PC-3 (cell line): ENCODE measurements at places on chromosomes 11 and 22. TPM values are rescaled to one million over a fixed set of nuclear protein-coding genes. Genes with fewer than 3 reads are reported as not detected.

DNA sequence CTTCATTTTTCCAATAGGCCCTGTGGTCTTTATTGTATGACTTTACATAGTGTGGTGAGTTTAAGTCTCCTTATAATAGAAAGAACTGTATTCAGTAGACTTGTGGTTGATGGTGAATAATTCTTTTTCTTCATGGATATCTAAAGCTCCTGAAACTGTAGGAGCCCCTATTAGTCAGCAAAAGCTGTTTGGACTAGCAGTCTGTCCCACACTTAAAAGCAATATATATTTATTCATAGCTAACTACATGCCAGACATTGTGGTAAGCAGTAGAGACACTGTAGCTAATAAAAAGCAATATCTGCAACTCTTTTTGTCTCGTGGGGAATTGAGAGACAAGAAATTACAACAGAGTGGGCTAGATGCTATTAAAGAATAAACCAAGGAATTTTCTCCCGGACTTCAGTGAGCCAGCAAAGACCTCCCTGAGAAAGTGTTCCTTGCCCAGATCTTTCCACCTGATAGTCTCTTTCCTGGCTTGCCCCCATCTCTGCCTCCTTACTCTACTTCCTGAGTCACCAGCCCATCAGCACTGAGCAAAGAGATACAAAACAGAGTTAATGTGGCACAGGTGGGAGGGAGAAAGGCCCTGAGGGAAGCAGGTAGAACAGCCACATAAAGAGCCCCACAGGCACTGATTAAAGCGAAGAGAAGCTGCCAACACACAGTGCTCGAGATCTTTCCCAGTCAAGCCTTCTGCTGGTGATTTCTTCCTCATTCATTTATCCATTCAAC lies 1.4 kb upstream of the OR52W1 start:
- no peaks in the 10 kb centered on the region for H3K27me3 ChIP-seq
- H3K4me1 ChIP-seq = no peaks in the 10 kb centered on the region
- H3K4me3 ChIP-seq = no peak overlapping the region
- no peak for DNase-seq
- no peak overlapping the region for H3K27ac ChIP-seq

TSSK2 gene
- 0.17 TPM in 1 of 2 replicates, not detected in the other for total RNA-seq

- no peaks in the 10 kb centered on the region for H3K27me3 ChIP-seq
- H3K36me3 ChIP-seq = no peaks in the 10 kb centered on the region
- peaks cover 6% of the 10 kb centered on the region; the same call in 1 of the 2 replicates for H3K4me1 ChIP-seq
- H3K27ac ChIP-seq = no peak overlapping the region
These were observed 17.1 kb upstream of the BDNF start for GRCh38 chr11:27717377-27717776.

PTPRCAP gene
- total RNA-seq = 0.15 and 0.29 TPM in 2 replicates

GRCh38 chr22:28714043-28714628 lies 27.5 kb downstream of the CHEK2 start:
- no peak for DNase-seq
- H3K4me3 ChIP-seq = no peak overlapping the region
- peaks cover 34% of the 10 kb centered on the region for H3K4me1 ChIP-seq
- H3K27ac ChIP-seq = no peak overlapping the region

DNA sequence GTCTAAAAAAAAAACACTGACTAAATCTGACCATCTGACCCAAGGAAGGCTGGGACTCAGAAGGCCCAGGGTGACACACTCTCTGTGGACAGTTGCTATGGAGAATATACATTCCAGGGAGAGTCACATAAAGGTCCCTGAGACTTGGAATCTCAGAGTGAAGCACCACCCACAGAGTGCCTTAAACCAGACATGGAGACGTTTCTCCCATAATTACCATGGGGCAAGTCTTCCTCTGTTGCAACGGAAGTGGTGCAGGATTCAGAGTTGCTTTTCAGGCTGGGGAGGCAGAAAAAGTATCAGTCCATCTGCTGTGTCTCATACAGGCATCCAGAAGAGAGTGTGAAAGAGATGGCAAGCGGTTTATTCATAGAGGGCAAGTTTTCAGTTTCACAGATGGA lies 58.7 kb upstream of the SLN start:
- H3K27ac ChIP-seq = no peak overlapping the region
- no peaks in the 10 kb centered on the region for H3K36me3 ChIP-seq
- H3K27me3 ChIP-seq = peaks cover 6% of the 10 kb centered on the region
- H3K4me3 ChIP-seq = no peak overlapping the region
- peaks cover 15% of the 10 kb centered on the region for H3K4me1 ChIP-seq

DNA sequence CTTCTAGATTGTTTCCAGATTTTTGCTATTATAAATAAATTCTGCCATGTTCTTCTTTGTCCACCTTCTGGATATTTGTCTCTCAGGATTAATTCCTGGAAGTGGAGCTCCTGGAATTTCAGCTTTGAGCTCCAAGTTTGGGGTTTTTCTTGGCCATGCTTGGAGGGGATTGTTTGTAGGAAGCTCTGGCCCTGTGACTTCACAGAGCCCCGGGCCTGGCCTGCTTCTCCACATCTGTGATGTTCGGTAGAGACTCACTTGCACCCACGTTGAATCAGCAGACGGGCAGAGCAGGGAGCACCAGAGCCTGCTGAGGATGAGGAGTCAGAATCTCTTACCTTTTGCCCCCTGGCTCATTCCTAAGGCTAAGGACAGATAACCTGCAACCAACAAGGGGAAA lies 35.7 kb downstream of the LRRC32 start:
- no peak overlapping the region for H3K4me3 ChIP-seq
- DNase-seq = no peak
- no peaks in the 10 kb centered on the region for H3K36me3 ChIP-seq
- H3K27me3 ChIP-seq = peaks cover 24% of the 10 kb centered on the region
- no peaks in the 10 kb centered on the region for H3K4me1 ChIP-seq

FGF19 gene
- not detected in 2 replicates for total RNA-seq
